Lung (tissue), 17 donors: ENCODE measurements at places on chromosomes 12 and 14.
A peak's percentile ranks its signal among the peaks of the same experiment; 100 is the strongest.

GRCh38 chr14:24285351-24285750, 14.0 kb upstream of the RABGGTA start:
- DNase-seq, result no peak

DNA sequence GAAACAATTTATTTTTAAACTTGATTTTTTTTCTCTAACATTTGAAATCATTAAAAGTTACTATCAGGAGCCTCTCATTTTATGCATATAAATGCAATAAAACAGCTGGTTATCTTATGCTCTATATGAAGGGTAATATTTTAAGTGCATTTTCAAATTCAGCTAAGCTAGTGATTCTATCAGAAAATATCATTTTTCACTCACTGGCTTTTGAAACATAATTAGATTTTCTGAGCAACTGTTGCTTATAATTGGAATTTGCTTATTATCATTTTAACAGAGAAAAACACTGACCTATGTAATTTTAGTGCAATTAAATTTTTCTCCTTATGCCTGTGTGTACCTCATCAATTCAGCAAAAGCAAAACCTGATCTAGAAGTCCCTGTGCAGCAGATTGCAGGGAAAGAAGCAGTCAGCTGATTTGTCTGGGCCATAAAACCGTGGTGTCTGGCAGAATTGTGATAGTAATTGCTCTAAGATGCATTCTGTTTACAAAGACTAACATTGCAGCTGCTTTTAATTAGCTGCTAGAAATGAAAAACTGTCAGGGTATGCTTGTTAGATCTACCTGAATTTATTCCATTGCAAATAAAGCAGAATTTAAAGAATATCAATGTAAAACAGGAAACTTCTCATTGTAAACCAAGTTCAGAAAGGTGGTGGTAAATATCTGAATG, 75.0 kb downstream of the BICD1 start:
- no peak for DNase-seq

- peak; percentile 35 for DNase-seq
Measured at GRCh38 chr14:68694516-68695235, 98.2 kb downstream of the ZFP36L1 start.

- no peak for DNase-seq
Measured at GRCh38 chr14:69299286-69300035, 39.5 kb downstream of the GALNT16 start.

GRCh38 chr14:75876530-75876929, 105.3 kb downstream of the TGFB3 start:
- peak; percentile 70 for DNase-seq

DNA sequence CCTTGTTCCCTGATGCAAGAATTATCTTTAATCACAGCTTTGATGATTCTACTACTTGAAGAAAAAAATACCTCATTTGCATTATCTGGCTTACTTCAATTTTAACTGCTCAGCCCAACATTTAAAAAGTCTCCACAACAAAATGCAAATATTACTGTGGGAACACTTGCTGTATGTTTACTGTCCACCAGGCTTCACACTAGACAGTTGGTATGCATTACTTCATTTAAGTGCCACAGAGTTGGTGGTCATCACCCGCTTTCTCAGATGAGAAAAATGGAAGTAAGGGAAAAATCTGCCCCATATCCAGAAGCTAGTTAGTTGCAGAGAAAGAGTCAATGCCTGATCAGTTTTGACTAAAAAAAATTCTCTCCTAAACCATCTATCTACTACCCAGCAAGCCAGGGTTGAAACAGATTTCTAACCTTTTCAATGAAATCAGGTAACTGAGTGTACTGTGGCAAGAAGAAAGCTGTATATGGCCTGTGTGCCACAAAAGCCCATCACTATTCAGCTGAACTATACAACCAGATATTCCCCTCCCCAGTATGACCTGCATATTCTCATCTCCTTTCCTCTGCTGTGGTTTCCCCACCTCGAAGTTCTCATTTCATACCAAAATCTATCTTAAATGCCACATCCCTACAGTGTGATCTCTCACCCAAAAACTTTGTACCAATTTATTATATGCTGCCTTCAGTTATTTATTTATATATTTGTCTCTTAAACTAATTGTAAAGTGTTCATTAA, 90.3 kb downstream of the ATP2B1 start:
- no peak for DNase-seq

GRCh38 chr12:50597200-50598195, 92.7 kb downstream of the DIP2B start:
- no peak for DNase-seq

DNA sequence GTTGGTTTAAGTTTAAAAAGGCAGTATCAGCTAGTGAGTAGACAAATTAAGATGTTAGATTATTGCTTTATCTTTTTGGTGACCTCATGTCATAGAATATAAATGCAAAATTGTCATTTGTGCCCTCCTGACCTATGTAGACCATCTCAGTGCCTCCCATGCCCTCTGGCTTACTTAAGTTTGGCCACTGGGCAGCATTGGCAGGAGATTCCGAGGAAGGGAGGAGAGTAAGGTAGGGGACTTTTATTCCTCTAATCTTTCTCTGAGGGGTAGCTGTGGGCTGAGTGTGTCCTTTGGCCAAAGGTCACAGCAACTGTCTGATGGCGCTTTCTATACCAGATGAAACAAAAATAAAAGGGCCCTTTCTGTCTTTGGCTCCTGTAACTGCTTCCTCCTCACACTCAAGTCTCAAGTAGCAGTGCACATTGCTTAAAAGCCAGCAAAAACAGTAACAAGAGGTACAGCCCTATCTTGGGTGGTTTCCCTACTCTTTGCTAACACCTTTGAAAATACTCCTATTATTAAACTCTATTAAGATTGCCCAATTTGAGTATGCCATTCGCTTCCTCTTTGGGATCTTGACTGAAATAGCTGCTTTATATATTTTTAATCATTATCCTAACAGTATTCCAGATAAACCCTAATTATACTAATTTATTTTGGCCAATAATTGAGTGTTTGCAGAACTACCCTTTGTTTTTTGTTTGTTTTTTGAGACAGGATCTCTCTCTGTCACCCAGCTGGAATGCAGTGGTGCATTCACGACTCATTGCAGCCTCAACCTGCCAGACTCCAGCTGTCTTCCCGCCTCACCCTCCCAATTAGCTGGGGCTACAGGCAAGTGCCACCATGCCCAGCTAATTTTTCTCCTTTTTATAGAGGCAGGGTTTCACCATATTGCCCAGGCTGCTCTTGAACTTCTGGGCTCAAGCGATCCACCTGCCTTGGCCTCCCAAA, 56.5 kb upstream of the KCNH3 start:
- peak; percentile 36 for DNase-seq

DNA sequence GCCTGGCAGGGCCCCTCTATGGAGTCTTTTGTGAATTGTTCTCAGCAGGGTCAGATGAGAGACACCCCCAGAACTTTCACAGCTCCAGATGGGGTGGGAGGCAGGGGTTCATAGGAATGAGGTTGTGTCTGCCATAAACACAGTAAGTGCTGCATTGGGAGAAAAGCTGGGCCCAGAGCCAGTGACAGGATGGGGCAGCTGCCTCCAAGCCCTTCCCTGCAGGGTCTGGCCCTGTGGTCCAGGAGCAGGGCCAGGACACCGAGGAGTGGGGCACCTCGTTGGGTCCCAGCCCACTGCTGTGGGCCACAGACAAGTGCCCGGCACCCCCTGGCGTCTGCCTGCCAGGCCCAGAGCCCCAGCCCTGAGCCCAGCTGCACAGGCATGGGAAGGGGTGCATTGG, 13.3 kb downstream of the INF2 start:
- DNase-seq, result no peak

DNA sequence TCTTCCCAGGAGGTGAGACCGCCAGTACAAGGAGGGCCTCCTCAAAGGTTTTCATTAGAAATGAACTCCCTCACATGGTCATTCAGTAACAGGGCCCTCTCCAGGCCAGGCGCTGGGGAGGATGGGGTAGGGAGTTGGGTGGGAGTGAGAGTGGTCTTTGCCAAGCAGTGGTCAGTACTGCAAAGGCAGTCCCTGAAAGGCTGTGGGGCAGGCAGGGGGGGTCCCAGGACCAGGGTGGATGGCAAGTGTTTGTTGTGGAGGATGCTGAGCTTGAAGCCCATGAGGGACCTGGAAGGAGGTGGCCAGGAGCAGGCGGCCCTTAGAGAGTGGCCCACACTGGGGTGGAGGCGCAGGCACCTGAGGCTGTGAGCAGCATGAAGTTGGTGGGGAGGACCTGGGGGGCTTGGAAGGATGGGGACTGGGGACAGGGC, 26.1 kb downstream of the CEP170B start:
- DNase-seq, result no peak

GRCh38 chr12:94831081-94831751, 172.3 kb downstream of the NDUFA12 start:
- no peak for DNase-seq
